ENCODE measurements at places on chromosomes 16 and 17.

DNA sequence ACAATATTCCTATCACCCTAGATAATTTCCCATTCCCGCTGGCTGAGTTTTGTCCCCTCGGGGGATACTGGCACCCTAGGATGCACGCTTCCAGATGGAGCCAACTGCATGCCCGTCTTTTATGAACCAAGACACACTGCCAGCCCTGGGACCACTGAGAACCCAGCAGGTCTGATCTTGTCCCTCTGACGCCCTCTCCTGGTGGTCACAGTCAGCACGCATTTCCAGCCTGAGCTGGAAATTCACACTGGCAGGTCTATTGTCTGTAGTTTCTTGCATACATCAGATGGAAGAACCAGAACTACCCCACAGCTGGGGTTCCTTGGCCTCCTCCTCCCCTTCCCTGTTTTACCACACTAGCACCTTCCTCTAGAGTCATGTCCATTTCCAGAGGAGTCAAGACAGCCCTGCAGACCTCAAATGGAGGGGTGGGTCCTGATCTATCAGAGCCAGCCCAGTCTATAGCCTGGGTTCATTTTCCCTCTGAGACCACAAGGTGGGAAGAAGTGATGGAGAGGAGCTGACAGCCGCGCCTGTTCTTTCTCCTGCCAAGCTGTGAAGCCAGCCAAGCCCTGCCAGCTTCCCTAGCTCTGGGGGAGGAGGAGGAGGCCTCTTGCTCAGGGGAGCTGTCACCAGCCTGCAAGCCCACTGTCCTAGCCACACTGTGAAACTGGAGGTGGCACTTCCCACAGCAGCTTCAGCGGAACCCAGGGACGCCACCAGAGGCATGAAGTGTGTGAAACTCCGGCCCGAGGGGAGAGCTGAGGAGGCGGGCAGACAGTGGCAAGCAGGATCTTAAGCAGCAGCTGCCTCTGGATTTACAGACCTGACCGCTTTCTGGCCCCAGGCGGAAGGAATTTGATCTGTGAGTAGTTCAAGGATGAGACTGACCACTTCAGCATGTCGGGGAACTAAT lies 29.3 kb downstream of the MXRA7 start:
- DNase-seq = peak; percentile 68

GRCh38 chr16:72301523-72302236 lies 129.7 kb upstream of the PMFBP1 start:
- DNase-seq = no peak

- DNase-seq = no peak
These were observed 302.7 kb upstream of the PMFBP1 start for GRCh38 chr16:72474501-72475123.

DNA sequence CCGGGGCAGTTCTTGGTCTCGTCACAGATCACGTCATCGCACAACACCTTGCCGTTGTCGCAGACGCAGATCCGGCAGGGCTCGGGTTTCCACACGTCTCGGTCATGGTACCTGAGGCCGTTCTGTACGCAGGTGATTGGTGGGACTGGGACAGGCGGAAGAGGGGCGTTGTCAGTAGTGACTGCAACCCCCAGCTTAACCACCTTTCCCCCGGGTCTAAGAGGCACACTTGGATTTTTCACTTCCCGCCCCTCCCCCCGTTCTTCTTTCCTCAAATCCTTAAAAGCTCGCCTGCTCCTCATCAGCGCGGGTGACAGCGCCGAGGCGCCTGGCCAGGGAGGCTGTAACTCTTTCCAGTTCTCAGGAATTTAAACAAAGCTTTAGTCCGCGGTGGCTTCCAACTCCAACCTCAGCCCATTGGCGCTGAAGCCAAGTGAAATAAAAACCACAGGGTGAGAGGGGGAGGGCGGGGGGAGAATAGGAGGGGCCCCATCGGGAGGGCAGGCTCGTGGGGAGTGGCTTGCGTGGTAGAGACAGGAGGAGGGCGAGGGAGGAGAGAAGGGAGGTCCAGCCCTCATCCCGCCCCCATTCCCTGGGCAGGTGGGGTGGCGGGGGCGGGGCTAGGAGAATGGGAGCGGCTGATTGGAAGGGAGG lies 1.5 kb downstream of the COL1A1 start:
- peak; percentile 67 for DNase-seq

GRCh38 chr16:85252014-85252413 lies 139.7 kb upstream of the CIBAR2 start:
- DNase-seq = no peak

DNA sequence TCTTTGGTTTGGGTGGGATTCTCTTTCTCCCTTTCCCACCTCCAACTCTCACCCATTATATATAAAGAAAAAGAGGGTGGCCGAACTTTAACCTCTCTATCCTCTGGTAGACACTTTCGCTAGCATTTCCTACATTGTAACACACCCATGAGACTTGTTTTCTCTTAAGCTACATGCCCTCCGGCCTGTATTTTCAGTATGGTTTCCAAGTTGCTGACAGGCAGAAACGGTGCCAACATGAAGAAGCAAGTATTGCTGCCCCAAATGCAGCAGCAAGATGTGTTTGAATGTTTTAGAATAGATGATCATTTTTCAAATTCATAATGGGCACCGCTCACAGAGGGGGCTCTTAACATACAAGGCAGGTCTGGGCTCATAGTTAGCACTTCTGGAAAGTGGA lies 18.7 kb upstream of the CYB5B start:
- DNase-seq = no peak

GRCh38 chr17:40352237-40352778 lies 12.2 kb downstream of the GJD3 start:
- DNase-seq = no peak

- DNase-seq = no peak
These were observed 1.8 kb downstream of the CD300C start for GRCh38 chr17:74543891-74544760.

GRCh38 chr17:10280068-10280467 lies 81.7 kb upstream of the GAS7 start:
- no peak for DNase-seq

DNA sequence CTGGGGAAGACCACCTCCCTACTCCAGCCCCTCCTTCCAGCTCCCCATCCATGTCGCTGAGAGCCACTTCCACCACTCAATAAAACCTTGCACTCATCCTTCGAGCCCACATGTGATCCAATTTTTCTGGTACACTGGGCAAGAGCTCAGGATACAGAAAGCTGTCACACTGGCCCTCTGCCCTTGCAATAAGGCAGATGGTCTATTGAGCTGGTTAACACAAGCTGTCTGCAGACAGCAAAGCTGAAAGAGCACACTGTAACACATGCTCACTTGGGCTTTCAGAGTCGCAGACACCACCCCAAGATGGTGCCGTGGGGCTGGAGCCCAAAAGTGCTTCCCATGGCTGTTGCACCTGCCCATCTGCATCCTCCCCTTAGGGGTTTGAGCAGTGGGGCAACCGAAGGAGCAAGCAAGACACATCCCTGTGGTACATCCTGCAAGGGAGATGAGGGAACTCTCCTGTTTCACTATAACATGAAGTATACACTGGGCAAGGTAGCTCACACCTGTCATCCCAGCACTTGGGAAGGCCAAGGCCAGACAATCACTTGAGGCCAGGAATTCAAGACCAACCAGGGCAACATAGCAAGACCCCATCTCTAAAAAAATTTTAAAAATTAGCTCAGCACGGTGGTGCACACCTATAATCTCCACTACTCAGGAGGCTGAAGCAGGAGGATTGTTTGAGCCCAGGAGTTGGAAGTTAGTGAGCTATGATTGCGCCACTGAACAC lies 52.8 kb upstream of the C17orf78 start:
- no peak for DNase-seq

GRCh38 chr17:63262751-63263476 lies 183.2 kb downstream of the CYB561 start:
- peak; percentile 9 for DNase-seq

- no peak for DNase-seq
These were observed 5.1 kb downstream of the GGA2 start for GRCh38 chr16:23505180-23505665.

- no peak for DNase-seq
These were observed 777.3 kb upstream of the EEF2KMT start for GRCh38 chr16:5874899-5875298.

DNA sequence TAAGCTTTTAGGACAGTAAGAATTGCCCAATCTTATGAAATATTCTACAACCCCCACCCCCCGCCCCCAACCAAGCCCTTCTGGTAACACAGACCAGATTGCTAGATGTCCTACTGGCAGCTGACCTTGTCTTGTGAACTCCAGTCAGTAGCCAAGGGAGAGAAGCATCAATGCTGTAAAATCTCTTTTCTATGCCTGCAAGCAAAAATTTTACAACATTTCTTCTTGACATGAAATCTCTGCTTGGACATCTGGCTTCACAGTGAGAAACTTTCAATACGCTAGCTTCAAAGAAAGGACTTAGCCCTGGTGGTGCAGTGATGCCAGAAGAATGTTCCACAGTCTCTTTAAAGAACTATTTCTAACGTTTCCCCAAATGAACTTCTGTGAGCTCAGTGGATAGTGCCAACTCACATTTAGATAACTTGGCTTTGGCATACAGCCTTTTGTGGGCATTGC lies 169.3 kb upstream of the AXIN2 start:
- DNase-seq = no peak

GRCh38 chr16:13781575-13782338 lies 138.2 kb upstream of the ERCC4 start:
- no peak for DNase-seq

GRCh38 chr16:54066451-54067105 lies 220.0 kb downstream of the IRX3 start:
- no peak for DNase-seq

GRCh38 chr17:11238705-11239104 lies 2.3 kb upstream of the SHISA6 start:
- DNase-seq = no peak

DNA sequence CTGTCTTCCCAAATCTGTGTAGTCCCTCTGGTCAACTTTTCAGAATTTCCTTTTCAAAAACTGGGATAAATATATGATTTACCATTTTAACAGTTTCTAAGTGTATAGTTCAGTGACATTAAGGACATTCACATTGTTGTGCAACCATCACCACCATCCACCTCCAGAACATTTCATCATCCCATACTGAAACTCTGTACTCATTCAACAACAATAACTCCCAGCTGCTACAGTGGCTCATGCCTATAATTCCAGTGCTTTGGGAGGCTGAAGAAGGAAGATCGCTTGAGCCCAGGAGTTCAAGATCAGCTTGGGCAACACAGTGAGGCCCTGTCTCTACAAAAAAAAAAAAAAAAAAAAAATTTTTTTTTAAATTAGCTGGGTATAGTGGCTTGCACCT lies 131.0 kb downstream of the AATF start:
- DNase-seq = peak; percentile 42

GRCh38 chr17:29085223-29085622 lies 42.3 kb downstream of the PIPOX start:
- no peak for DNase-seq

DNA sequence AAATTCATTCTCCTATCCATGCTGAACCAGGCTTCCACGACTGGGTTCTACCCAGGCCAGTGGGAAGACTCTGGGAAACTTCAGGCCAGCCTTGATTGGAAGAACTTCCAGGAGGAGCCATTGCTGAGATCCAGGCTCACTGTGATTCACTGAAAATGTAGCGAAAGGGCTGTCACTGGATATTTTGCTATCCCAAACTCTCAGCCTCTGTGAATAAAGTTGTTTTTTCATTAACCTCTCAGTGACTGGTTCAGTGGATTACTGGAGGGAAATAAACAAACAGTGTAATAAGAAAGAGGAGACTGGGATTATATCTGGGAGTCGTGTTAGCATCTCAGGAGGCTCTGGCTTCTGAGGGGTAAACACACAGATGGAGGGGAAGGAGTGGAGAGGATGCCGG lies 3.1 kb downstream of the FOXL1 start:
- DNase-seq = no peak

GRCh38 chr16:86536621-86537020 lies 18.4 kb downstream of the MTHFSD start:
- no peak for DNase-seq

DNA sequence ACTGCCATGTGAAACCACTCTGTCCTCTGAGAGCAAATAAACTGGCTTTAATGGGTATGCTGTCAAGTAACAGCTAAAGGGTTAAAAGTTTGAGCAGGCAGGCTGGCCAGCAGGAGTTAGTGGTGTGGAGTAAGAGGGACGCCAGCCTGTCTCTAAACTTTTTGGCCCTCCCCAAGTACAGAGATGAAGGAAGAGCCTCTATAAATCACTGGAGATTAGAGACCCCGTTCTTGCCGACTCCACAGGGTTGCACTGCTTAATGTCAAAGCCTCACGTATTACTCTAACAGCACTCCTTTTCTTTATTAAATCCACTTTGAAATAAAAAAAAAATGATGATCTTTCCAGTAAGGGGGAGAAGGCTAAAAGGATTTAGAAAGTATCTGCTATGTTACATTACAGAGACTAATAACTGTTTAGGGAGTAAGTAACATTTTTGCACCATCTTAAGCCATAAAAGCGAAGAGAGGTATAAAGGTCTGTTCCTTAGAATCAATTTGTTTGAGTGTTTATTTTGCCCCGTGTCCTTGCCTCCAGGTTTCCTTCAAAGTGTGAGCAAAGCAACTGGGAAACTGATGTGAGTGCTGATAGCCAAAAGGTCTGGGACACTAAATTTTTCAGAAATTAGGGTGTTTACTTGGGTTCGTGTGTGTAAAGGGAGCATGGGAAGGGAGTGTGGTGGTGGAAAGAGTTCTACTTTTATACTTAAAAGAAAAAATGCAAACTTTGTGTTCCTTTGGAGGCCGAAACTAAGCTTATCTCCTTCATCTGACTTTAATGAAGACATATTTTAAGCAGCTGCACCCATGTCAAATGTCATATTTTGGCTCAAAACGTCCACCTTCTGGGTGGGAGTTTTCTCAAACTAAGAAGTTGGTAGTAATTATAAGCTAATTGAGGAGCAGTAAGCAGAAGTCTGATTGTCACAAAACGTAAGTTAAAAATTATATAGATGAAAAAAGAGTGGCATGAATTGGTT lies 109.9 kb upstream of the TBX2 start:
- DNase-seq = no peak

- DNase-seq = no peak
These were observed 84.2 kb downstream of the SOCS1 start for GRCh38 chr16:11171757-11172299.

- DNase-seq = peak; percentile 20
These were observed 85.7 kb upstream of the XYLT1 start for GRCh38 chr16:17556276-17557052.

- DNase-seq = peak; percentile 68
These were observed at the start of gene CBX2 for GRCh38 chr17:79777894-79778503. Gene CBX2, plus strand, starts transcription at chr17:79778148. Its CDS starts 88 bp downstream, at chr17:79778236.

DNA sequence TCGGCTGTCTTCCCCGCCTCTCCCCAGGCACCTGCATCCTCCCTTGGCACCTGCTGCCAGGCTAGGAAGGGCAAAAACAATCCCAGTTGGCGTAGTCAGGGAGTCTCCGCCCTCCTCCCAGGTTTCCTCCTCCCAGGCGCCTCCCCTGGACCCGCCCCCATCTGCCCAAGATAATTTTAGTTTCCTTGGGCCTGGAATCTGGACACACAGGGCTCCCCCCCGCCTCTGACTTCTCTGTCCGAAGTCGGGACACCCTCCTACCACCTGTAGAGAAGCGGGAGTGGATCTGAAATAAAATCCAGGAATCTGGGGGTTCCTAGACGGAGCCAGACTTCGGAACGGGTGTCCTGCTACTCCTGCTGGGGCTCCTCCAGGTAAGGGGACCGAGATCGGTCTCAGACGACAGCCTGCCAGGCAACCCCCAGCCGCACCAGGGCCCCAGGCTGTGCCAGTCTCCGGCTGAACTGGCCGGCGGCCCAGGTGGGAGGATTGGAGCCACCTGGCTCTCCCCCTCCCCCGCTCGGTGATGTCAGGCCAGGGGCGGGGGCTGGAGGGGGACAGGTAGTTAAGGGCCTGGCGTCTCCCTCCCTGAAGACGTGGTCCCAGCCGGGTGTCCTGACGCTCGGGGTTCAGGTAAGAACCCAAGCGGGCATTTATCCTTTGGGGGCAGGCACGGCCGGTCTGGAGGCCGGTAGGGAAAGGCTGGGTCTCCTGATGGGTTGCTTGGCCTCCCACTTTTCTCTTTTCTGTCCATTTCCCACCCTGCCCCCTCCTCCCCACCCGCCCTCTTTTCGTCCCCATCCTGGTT lies at the start of gene GRB7:
TSS of gene GRB7 (plus strand) at position 179 of the 808 bp plus-strand sequence. CDS start 4,364 bp downstream, outside the sequence.
- DNase-seq = no peak
